ENCODE measurements at places on chromosomes 7 and 10.

DNA sequence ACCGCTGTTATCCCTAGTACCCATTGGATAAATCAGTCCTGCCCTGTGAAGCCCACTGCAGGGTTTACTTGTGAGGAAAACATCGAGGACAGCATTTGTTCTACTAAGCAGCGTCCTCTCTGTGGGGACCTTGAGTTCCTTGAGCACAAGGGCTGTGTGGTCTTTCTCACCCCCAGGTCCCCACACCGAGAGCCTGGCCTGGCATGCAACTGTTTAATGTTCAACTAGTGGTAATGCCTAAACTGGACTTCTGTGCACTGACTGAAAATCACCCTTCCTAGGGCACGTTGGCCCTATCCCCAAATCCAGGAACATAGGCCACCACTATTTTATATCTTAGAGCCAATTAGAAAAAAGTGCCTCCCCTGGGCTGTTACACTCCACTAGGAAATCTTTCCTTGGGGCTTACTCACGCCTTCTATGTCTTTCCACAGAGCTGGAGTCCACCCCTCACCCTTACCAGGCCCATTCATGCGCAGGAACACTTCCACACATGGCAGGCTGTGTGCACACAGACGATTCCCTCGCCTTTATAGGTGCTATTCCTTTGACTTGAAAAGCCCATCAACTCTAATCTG lies 1.7 kb upstream of the TMEM213 start:
- no peak for DNase-seq
- peaks cover 12% of the 10 kb centered on the region for H3K4me1 ChIP-seq
- no peak overlapping the region for H3K27ac ChIP-seq
- peaks cover under 1% of the 10 kb centered on the region for H3K36me3 ChIP-seq
- no peak overlapping the region for H3K4me3 ChIP-seq

DNA sequence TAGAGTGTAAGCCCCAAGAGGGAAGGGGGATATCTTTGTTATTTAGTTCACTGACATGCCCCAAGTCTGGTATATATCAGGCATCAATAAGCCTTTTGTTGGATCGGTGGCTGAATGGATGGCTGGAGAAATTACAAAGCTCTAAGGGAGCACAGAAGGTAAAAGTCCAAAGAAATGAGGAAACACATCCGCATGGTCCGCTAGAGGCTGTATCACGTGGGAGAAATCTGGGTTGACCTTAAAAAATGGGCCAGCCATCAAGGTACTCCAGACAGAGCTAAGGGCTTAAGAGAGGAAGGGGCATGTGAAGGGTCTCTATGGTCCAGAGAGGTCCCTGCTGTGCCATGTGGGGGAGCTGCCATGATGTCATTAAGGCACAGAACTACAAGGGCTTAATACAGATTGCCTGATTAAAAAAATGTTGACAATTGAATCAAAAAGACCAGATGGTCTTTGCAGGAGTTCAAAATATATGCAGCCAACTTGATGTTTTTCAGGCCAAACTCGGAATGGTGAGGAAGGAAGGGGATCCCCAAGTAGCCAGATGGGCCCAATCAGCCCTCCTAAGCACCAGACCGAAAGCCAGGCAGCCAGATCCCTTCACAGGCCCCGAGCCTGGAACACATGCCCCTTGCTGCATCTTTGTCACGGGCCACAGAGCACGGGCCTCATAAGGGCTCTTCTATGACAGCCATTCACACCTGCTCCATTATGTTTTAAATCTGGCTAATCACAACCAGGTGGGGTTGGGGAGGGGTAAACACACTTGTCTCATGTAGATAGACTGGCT lies 31.9 kb downstream of the SCRN1 start:
- H3K4me1 ChIP-seq = peaks cover 33% of the 10 kb centered on the region
- no peak for DNase-seq
- peaks cover 5% of the 10 kb centered on the region for H3K27me3 ChIP-seq

DNA sequence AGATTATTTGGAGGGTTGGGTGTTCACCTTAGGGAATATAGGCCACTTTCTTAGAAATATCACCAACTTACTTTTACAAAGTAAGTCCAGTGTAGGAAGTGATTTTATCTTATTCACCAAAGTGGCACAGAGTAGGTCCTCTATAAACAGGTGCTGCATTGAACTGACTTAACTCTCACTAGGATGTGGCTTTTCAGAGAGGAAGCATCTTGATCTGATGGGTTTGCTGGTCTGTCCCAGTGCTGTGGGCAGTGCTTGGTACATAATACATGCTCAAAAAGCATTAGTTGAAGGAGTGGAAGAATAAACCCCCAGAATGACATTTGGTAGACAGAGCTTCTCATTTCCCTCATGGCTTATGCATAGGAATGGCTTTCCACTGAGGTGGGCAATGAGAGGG lies 334.7 kb downstream of the LRMDA start:
- no peaks in the 10 kb centered on the region for H3K27me3 ChIP-seq
- H3K4me3 ChIP-seq = no peak overlapping the region
- no peaks in the 10 kb centered on the region for H3K4me1 ChIP-seq
- DNase-seq = no peak
- no peak overlapping the region for H3K27ac ChIP-seq

GRCh38 chr10:1120306-1120705 lies 64.1 kb downstream of the WDR37 start:
- peaks cover 65% of the 10 kb centered on the region for H3K36me3 ChIP-seq
- H3K27me3 ChIP-seq = no peaks in the 10 kb centered on the region
- peaks cover 22% of the 10 kb centered on the region for H3K4me1 ChIP-seq
- DNase-seq = no peak

DNA sequence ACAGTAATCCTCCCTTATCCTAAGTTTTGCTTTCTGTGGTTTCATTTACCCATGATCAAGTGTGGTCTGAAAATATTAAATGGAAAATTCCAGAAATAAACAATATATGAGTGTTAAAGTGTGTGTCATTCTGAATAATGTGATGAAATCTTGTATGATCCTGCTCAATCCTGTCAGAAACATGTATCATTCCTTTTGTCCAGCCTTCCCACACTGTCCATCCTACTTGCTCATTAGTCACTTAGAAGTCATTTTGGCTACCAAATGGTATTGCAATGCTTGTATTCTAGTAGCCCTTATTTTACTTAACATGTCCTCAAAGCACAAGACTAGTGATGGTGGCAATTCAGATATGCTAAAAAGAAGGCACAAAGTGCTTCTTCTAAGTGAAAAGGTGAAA lies 1211.2 kb upstream of the SORCS1 start:
- H3K4me3 ChIP-seq = no peak overlapping the region
- H3K4me1 ChIP-seq = no peaks in the 10 kb centered on the region
- H3K27ac ChIP-seq = no peak overlapping the region
- no peaks in the 10 kb centered on the region for H3K36me3 ChIP-seq
- no peak for DNase-seq

DNA sequence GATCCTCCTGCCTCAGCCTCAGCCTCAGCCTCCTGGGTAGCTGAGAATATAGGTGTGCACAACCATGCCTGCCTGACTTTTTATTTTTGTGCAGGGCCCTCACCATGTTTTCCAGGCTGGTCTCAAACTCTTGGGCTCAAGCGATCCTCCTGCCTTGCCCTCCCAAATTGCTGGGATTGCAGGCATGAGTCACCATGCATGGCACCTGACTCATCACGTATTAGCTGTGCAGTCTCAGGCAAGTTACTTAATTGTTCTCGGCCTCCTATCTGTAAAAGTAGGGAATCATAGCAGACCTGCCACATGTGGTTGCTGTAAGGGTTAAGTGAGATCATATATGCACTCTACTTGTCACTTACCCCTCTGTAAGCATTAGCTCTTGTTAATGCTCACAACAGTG lies 117.2 kb downstream of the ANLN start:
- peaks cover 2% of the 10 kb centered on the region for H3K36me3 ChIP-seq
- no peak for DNase-seq
- H3K27ac ChIP-seq = no peak overlapping the region
- no peak overlapping the region for H3K4me3 ChIP-seq

- no peak overlapping the region for H3K27ac ChIP-seq
- DNase-seq = no peak
- peaks cover 27% of the 10 kb centered on the region for H3K36me3 ChIP-seq
- no peak overlapping the region for H3K4me3 ChIP-seq
- H3K27me3 ChIP-seq = no peaks in the 10 kb centered on the region
Observed at GRCh38 chr7:124918662-124919061, 11.0 kb downstream of the POT1 start.

DNA sequence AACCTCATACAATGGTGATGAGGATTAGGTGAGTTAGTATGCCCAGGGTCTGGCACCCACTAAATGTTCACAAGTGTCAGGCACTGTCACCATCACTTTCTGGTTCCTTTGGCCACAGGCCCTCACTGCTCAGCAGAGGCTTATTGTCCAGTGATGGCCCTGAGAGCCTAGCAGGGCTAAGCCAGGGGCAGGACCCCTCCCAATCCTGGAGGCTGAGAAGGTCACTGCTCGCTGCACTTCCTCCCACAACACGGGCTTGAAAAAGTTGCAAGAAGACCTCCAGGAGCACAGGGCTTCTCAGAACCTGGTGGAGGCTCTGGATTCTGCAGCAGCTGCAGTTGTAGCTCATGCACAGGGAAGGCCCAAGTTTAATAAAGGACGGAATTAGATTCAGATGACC lies 48.1 kb downstream of the DRGX start:
- peak; percentile 15 for DNase-seq
- no peak overlapping the region for H3K4me3 ChIP-seq
- peaks cover 28% of the 10 kb centered on the region for H3K27me3 ChIP-seq
- H3K27ac ChIP-seq = no peak overlapping the region
- H3K4me1 ChIP-seq = no peaks in the 10 kb centered on the region

DNA sequence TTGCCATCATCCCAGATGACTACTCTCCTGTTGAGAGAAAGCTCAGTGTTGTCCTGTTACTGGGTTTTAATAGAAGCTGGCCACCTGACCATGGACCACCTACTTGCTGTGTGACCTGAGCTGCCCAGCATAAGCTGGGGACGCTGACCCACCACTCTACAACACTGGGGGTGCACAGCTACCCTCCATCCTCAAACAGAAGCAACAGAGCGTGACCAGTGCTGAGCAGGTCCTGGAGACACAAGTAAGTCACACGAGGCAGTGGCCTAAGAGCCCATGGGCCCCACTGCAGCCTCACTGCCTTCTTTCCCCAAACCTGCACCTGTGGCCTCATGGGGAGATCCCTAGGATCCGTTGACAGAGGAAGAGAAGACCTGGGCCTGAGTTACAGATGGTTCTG lies 198.6 kb upstream of the ADARB2 start:
- H3K4me3 ChIP-seq = no peak overlapping the region
- no peak overlapping the region for H3K27ac ChIP-seq
- no peaks in the 10 kb centered on the region for H3K36me3 ChIP-seq
- no peak for DNase-seq

GRCh38 chr10:13632884-13633440 lies 46.2 kb downstream of the PRPF18 start:
- H3K4me1 ChIP-seq = no peaks in the 10 kb centered on the region
- H3K27me3 ChIP-seq = no peaks in the 10 kb centered on the region
- no peak overlapping the region for H3K4me3 ChIP-seq
- peaks cover 14% of the 10 kb centered on the region for H3K36me3 ChIP-seq

GRCh38 chr7:112757337-112757736 lies 32.9 kb downstream of the TMEM168 start:
- H3K4me1 ChIP-seq = peaks cover 6% of the 10 kb centered on the region
- no peak overlapping the region for H3K4me3 ChIP-seq
- no peaks in the 10 kb centered on the region for H3K27me3 ChIP-seq
- peaks cover 9% of the 10 kb centered on the region for H3K36me3 ChIP-seq
- no peak overlapping the region for H3K27ac ChIP-seq
- DNase-seq = no peak

GRCh38 chr10:77004917-77005564 lies 632.6 kb downstream of the KCNMA1 start:
- H3K4me1 ChIP-seq = peaks cover 3% of the 10 kb centered on the region
- DNase-seq = no peak
- H3K4me3 ChIP-seq = no peak overlapping the region
- H3K27ac ChIP-seq = no peak overlapping the region
- no peaks in the 10 kb centered on the region for H3K36me3 ChIP-seq

DNA sequence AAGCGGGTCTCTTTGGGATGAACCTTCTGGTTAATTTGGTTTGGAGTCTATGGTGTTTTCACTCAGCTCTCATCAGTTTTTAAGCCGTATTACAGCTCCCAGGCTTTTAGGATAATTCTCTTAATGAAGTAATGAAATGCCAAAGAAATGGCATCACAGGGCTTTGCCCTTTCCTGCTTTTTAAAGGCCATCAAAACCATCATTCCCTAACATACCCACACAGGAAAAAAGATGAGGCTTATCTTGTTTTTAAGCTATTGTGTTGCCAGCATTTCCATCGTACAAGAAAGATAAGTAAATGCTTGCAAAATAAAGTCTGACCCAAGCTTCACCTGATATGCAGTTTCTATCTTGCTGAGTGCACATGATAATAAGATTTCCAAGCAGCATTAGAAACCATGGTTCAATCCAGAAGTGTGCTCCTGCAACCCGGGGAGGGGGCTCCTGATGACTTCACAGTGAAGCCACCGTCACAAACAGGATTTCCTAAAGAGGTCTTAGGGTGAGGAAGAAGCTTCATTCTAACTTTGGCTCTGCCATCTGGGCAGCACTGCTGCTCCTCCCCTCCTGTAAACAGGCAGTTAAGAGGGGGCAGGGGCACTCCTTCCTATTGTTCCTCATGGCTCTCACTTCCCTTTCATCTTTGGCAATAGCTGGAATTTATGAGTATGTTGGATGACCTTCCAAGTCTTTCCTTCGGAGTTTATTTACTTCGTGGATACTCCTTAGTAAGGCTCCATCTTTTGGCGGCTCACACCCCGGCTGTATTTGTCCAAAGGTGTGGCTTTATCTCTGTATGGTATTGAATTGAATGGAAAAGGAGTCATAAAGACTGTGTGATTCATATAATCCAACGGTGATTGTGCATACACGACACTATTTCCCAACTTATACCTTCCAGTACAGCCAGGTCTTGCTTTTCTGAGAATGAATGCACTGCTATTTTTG lies 55.2 kb upstream of the FAM133B start:
- peaks cover 93% of the 10 kb centered on the region for H3K4me1 ChIP-seq
- H3K27me3 ChIP-seq = no peaks in the 10 kb centered on the region
- H3K36me3 ChIP-seq = peaks cover 52% of the 10 kb centered on the region
- H3K4me3 ChIP-seq = no peak overlapping the region
- no peak for DNase-seq
- H3K27ac ChIP-seq = peak overlapping the region; percentile 55

- no peaks in the 10 kb centered on the region for H3K4me1 ChIP-seq
- DNase-seq = no peak
- H3K27me3 ChIP-seq = no peaks in the 10 kb centered on the region
- no peak overlapping the region for H3K4me3 ChIP-seq
Observed at GRCh38 chr7:4838626-4839334, 23.1 kb downstream of the PAPOLB start.

GRCh38 chr7:37344886-37345579 lies 103.6 kb downstream of the ELMO1 start:
- H3K27ac ChIP-seq = no peak overlapping the region
- H3K4me1 ChIP-seq = peaks cover 36% of the 10 kb centered on the region
- H3K36me3 ChIP-seq = peaks cover 9% of the 10 kb centered on the region
- no peaks in the 10 kb centered on the region for H3K27me3 ChIP-seq
- DNase-seq = no peak

- peaks cover 16% of the 10 kb centered on the region for H3K36me3 ChIP-seq
- peak; percentile 55 for DNase-seq
- H3K27me3 ChIP-seq = no peaks in the 10 kb centered on the region
- H3K27ac ChIP-seq = peak overlapping the region; percentile 67
- no peak overlapping the region for H3K4me3 ChIP-seq
Observed at GRCh38 chr10:79547973-79548372, 12.2 kb downstream of the SFTPA2 start.

GRCh38 chr7:127961786-127962453 lies 69.3 kb downstream of the LRRC4 start:
- H3K36me3 ChIP-seq = peaks cover 22% of the 10 kb centered on the region
- no peaks in the 10 kb centered on the region for H3K27me3 ChIP-seq
- H3K4me1 ChIP-seq = peaks cover 2% of the 10 kb centered on the region
- no peak for DNase-seq
